ENCODE measurements at places on chromosomes 16 and 17.
A peak's percentile ranks its signal among the peaks of the same experiment; 100 is the strongest.

DNA sequence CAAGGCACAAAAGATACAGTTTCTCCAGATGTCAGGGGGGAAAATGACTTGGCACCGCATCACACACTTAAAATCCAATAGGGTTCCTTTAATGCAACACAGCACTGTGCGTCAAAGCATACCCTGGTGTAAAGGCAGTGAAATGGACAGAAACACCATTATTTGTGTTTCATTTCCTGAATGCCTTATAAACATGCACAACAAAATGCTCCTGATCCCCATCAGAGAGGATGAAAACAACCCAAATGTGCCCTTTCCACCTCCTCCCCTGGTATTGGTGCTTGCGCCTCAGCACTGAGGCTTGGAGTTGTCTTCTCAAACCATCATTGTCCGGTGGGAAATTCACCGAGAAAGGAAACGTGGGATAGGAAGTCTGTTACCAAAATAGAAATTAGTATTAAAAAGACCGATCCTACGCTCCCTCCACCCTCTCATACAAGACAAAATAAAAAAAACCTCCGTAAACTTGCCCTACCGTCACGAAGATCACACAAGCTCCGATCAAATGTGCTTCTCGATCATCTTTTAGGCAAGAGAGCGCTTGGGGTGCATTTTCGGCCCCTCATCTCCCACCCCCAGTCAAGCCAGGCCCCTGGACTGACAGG is 722 bp downstream of the CDC27 start:
- DNase-seq, result no peak

DNA sequence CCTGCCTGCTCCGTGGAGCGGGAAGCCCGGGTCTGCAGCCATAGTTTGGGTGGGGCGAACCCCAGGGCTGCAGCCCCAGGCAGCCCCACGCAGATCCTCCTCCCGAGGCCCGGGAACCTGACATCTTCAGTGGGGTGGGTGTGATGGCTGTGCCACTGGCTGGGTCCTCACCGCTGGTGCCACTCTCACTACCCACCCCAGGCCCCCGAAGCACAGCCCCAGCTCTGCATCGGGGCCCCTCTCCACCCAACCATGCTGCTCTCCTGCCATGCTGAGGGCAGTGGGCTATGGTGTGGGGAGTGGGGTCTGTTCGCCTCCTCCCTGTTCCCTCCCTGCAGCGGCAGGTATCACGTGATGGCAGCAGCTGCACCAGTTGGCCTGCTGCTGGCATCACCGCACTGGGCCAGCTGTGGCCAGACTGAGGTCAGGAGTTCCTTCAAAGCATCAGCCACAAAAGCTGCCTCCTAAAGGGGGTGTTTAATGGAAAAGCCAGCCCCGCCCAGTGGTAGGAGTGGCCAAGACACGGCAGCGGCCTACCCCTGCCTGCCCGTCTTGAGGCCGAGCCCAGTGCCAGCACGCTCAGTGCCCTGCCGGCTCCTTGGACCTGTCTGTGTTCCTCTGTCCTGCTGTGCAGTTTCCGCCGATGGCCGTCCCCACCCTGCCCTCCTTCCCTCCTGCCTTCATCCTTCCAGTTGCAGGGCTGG is 10.8 kb downstream of the KCTD5 start:
- no peak for DNase-seq

GRCh38 chr17:45405250-45406086 is 27.2 kb downstream of the ARHGAP27 start:
- peak; percentile 95 for DNase-seq

- DNase-seq, result no peak
Measured at GRCh38 chr17:18166894-18167293, 16.7 kb upstream of the ALKBH5 start.

GRCh38 chr16:58393138-58393504 is 850 bp downstream of the GINS3 start:
- no peak for DNase-seq

- no peak for DNase-seq
Measured at GRCh38 chr16:85503679-85504231, 109.4 kb upstream of the GSE1 start.

- DNase-seq, result no peak
Measured at GRCh38 chr16:58116529-58116928, 12.7 kb downstream of the CFAP20 start.

DNA sequence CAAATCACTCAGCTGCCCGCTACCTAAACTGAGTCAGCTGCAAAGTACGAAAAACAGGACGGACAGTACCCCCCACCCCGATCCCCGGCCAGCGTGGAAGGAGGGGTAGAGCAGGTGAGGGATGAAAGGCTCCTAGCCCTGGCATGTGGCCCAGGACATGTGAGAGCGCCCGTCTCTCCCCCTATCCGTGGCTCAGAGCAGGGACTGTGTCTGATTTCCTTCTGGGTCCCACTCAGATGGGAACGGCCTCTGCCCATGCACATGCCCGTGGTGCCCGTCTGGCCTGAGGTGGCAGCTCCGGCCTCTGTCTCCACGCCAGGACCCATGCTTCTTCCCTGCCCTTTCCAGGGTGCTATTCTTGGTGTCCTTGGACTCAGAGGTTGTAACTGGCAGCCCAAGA is 30.2 kb upstream of the RASD1 start:
- DNase-seq, result no peak

- DNase-seq, result no peak
Measured at GRCh38 chr17:14381606-14382005, 80.7 kb downstream of the HS3ST3B1 start.

- no peak for DNase-seq
Measured at GRCh38 chr17:76716839-76717215, 6.1 kb upstream of the MXRA7 start.

DNA sequence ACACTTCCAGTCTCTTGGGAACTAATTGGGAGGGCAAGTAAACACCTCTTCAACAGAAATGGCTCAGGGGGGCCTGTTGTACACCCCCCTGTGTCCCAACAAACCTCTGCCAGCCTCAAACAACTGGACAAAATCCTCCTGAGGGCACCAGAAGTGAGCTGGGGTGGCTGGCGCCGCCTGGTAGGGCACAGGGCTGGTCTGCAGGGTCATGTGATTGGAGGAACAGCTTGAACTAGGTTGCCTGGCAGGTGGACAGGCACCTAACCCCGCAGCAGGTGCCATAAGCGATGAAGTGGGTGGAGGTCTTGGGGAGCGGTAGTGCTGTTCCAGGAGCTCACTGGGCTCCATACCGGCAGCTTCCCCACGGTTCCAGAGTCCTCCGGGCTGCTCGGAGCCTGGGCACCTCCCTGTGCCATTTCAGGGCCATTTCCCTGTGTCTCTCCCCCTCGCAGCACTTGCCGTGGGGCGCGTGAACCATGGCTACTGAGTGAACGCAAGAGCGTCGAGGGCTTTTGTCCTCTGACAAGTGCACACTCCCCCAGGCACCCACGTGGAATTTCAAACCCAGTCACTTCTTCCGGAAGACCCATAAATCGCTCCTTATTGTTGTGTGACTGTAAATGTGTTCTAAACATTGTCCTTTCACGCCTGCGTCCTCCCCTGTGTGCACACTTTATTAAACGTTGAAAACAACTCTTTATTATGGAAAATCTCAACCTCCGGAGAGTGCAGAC is 101.5 kb downstream of the SEC14L1 start:
- DNase-seq, result no peak

DNA sequence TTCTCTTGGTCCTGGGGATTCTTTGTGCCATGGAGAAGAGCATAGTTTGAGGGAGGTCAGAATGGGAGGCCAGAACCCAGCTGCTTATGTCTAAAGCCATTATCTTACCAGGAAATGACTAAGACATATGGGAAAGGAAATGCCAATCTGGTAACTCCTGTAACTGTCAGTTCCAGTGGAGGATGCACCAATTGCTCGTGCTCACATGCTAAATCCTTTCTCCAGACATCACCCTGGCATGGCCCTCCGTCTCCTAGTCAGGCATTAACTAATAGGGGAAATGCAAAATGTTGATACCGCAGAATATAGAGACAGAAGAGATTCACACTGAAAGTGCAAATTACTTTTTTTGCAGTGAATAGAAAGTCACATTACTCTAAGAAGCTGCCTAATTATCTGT is 255.6 kb upstream of the HSBP1 start:
- DNase-seq, result no peak

DNA sequence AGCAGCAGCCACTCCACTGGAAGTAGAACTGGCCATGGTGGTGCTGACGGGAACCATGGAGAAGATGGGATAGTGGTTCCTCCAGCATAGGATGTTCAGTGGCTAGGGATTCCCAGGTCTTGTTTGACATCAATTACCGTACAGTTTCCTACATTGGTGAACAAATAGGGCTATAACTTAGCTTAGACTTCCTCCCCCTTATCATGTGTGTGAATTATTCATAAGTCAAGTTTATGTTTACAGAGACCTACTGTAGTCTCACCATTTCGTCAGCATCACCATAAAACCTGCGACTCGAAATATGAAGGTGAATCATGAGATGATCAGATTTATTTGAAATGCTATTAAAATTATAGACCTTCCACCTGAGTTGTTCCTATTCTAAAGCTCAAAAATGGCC is 1.2 kb downstream of the KRTAP2-3 start:
- DNase-seq, result no peak

- DNase-seq, result no peak
Measured at GRCh38 chr17:2146132-2146871, 91.4 kb downstream of the HIC1 start.

- no peak for DNase-seq
Measured at GRCh38 chr17:28480278-28480677, 6.8 kb downstream of the SLC13A2 start.

DNA sequence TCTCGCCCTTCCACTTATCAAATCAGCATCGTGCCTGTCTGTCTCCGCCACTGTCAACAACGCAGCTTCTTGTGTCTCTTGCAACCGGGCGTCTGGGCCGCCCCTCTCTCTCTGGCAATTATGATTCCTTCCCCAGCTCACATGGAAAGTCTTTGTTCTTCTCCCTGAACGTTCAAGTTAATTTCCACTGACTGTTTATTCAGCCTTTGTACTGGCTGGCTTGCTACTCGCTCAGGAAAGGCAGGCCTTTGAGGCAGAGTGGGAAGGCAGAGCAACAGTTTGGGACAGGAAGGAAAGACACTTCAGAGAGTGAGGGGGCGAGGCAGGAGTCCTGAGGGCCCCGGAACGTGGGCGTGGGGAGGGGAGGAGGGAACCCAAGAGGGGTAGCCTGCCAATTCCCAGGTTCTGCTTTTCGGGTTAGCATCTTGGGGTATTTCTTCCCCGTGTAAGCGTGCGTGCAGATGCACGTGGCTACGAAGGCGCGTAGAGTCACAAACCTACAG is 50.8 kb downstream of the AKAP1 start:
- DNase-seq, result no peak

DNA sequence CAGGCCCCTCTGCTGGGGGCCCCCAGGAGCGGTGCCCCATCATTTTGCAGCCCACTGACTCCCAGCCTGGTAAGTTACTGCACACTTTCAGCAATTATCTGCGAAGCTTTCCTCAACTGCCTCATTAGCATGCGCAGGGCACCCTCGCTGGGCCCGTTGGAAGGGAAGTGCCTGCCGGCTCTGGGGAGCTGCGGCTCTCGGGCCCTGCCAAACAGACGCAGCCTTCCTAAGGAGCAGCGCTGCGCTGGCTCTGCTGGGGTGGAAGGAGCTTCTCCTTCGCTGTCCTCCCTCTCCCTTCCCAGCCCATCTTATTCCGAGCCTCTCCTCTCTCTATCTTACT is 71.0 kb downstream of the RBBP6 start:
- no peak for DNase-seq

GRCh38 chr16:84040823-84041820 is 1.5 kb downstream of the SLC38A8 start:
- DNase-seq, result no peak

GRCh38 chr16:57377080-57377841 is 5.0 kb downstream of the CX3CL1 start:
- DNase-seq, result no peak

DNA sequence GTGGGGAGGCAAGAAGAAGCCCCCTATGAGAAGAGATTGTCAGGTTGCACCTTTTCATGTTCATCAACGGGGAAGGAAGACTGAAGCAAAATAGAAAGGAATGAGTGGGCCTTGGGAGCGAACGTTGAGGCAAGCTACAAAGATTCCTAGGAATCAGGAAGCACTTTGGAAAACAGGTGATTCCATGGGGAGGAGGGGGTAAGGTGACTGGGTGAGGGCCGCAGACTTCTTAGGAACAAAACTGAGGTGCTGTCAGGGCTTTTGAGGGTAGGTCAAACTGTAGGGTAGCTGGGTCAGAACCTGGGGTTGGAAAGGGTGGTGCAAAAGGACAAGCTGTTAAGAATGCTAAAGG is 528 bp downstream of the ITFG1 start:
- DNase-seq, result no peak

- no peak for DNase-seq
Measured at GRCh38 chr17:47288531-47289116, 35.0 kb downstream of the ITGB3 start.

GRCh38 chr16:7705885-7706284 is 373.2 kb downstream of the RBFOX1 start:
- no peak for DNase-seq

DNA sequence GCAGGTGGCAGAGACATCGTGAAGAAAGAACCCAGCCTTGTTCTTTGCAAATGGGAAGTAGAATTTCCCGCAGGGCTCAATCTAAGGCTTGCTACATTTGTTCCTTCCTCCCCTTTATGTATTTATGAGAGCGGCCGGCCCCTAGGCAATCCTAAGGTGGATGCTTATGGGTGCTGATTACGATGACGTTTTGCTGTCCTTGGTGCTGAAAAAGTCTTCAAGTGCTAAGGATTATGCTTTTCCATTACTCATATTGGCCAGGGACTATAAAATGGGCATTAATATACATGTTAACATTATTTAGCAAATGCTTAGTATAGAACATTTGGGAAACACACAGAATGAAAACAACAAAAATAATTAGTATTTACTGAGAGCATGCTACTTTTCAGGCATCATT is 313.3 kb upstream of the XYLT1 start:
- DNase-seq, result peak; percentile 27

- no peak for DNase-seq
Measured at GRCh38 chr16:89363621-89364393, 126.6 kb downstream of the ANKRD11 start.

DNA sequence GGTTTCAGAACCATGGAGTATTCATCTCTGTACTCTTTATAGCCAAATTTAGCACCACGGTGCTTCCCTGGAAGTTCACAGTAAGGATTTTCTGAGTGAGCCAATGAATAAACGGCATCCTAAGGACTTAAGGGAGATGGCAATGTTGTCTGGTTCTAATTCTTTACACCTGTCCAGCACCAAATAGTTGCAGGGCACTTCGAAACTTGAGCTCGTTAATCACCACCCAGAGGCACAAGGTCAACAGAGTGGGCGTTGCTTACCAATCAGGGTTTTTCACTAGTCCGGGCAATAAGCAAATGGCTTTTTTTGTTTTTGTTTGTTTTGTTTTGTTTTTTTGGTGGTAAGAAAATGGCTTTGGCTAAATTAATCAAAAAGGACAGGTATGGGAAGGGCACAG is 28.2 kb upstream of the TMEM220 start:
- no peak for DNase-seq

All from iPS DF 6.9 (cell line).